Lung (tissue), 17 donors: ENCODE measurements at places on chromosomes 7 and 10.

- no peak for DNase-seq
Observed at GRCh38 chr10:130941886-130942285, 369.6 kb downstream of the TCERG1L start.

DNA sequence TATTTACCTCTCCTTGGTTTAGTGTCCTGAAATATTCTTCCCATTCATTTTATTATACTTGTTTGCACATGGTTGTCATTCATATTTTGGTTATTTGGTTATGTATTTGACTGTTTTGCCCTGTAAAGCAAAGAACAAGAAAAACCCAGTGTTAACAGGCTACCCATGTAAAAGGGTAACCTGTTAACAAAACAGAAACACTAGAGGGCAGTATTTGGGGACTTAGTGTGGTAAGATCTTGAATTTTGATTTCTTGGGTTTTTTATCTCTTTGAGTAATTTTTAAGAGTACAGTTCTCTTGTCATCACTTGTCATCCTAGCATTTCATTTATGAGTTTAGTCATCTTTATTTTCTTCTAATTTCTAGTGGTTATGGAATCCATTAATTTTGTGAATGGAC lies 51.3 kb downstream of the POLL start:
- DNase-seq: no peak

GRCh38 chr10:110885932-110886674 lies 14.4 kb downstream of the PDCD4 start:
- DNase-seq: no peak

DNA sequence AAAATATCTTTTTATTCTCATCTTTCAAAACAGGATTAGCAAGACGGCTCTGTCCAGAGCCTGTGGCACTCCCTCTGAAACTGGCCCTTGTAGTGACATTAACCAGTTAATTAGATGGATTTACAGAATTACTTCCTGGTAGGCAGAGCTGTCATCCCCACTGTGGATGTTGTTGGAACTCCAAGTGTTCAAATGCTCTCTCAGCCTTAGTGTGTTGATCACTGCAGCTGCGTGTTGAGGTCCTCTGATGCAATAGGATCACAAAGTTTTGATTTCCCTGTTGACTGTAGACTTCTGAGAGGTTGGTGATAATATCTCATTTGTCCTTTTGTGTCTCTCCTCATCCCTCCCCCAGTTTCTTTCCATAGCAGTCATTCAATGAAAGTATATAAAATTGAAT lies 117.3 kb upstream of the CDK6 start:
- no peak for DNase-seq

DNA sequence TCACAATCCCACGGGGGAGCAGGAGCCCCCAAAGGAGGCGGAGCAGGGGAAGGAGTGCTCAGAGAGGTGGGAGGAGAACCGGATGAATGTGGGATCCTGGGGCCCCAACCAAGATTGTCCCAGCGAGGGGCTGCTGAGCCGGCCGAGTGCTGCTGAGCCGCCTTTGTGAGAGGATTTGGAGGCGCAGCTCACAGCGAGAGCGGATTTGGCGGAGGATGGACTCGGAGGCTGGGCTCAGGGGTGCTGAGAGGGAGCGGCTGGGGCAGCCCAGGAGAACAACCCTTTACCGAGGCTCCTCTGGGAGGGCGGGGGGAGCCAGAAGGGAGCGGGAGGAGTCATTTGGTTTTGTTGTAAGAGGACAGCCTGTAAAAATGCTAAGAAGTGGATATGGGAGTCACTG lies 23.0 kb downstream of the GHRHR start:
- DNase-seq: no peak

GRCh38 chr10:61960396-61961120 lies 59.1 kb downstream of the ARID5B start:
- no peak for DNase-seq

DNA sequence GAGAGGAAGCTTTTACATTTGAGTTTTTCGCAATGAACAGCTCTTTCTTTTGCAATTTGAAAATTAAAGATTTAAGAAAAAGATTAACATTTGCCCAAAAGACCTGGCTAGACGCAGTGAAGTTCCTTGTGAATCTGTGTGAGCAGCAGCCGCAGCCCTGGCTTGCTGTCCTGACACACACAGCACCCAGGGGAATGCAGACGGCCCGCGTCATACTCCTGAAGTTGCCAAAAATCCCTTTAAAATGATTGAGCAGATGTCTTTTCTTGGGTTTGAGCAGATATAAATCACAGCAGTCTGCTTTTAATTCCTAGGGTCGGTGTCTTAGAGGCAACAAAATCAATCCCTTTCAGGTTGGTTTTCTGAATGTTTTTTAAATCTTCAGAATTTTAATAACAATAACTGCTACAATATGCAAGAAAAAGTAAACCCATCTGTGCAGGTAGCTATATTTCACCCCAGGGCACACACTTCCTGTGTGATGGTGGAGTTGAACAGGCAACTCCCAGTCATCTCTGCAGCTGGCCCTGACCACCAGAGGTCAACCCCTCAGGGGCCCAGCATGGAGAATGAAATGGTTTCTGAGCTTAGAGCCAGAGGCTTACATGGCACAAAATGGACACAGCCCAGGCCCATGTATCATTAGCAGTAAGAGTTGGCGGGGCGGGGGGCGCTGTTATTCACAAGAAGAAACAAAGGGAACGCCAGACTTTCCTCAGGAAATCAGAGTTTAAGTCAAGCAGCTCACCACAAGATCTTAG lies 32.2 kb upstream of the TRIL start:
- DNase-seq: no peak

DNA sequence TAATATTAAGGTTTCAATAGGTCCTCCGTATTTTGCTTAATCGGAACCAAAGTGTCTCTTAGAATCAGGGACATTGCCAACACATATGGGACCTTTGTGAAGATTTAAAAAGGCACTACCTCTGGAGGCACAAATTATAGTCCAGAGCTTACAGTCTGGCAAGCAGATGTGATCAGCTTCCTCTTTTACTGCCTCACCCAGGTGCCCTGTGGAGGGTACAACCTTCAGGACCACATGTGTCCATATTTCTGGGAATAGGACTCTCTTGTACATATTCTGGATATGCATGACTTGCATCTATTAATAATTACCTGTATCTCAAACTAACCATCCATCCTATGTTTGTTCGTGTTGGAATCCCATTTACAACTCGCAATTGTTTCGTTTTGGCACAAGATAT lies 60.0 kb downstream of the HGF start:
- no peak for DNase-seq

- no peak for DNase-seq
Observed at GRCh38 chr10:126203746-126204145, 184.5 kb downstream of the ADAM12 start.

GRCh38 chr7:74364061-74364460 lies 74.9 kb downstream of the CLIP2 start:
- no peak for DNase-seq

DNA sequence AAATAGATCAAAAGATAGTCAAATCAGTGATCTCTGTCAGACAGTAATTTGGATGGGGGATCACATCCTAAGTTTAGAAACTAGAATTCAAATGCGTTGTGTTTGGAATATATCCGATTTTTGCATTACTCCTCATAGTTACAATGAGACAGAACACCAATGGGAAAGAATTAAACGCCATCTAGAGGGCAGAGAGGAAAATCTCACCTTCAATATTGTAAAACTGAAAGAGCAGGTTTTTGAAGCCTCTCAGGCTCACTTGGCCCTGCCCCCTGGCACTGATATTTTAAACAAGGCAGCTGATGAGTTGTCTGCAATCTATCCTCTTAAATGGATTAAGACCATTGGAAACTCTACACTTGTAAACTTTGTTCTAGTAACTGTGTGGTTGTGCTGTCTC lies 17.7 kb downstream of the FRG2B start:
- peak; percentile 1 for DNase-seq

DNA sequence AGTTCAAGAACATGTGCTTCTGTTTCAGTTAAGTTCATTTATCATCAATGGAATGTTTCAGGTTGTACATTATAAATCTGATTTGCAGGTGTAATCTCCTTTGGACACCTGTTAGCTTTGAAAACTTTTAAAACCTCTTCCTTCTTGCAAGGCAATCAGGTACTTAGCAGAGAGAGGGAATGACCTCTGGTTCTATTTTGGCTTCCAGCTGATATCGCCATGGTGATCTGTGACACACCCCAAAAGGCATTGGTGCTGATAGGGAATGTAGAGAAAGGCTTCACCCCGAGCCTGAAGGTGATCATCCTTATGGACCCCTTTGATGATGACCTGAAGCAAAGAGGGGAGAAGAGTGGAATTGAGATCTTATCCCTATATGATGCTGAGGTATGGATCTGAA lies 35.4 kb downstream of the ACSL5 start:
- no peak for DNase-seq

GRCh38 chr10:48557511-48558123 lies 47.3 kb downstream of the ARHGAP22 start:
- DNase-seq: no peak

DNA sequence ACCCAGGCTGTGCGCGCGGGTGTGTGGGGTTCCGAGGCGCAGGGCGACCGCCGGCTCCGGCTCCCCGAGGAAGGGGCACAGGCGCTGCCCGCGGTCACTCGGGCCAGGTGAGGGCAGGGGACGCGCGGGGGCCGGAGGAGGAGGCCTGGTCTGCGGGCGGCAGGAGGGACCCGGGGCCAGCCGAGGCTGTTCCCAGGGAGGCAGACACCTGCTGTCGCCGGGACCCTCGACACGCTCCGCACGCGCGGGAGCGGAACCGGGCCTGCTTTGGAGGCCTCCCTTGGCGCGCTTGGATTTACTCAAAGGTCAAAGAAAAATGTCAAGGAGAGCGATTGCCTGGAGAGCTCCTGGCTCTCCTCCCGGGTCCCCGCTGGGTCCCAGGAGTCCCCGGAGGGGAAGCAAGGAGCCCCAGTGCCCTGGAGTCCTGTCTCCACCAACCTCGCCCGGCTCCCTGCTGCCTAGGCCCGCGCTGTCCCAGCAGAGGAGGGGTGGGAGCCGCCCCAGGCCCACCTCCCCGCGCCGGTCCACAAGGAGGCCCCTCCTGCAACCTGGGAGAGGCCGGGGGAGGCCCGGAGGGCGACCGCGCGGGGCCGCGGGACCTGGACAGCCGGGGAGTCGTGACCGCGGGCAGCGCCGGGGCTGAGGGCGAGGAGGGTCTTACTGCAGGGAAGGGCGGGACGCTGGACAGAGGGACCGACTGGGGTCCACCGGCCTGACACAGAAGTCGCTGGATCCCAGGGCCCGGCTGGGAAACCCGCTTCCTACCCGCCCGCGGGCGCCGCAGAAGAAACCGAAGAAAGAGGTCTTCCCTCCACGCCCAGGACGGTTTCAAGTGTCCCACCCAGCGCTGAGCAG lies 348.9 kb downstream of the DNAJB6 start:
- DNase-seq: no peak

- no peak for DNase-seq
Observed at GRCh38 chr10:88048312-88048711, 184.9 kb downstream of the PTEN start.

DNA sequence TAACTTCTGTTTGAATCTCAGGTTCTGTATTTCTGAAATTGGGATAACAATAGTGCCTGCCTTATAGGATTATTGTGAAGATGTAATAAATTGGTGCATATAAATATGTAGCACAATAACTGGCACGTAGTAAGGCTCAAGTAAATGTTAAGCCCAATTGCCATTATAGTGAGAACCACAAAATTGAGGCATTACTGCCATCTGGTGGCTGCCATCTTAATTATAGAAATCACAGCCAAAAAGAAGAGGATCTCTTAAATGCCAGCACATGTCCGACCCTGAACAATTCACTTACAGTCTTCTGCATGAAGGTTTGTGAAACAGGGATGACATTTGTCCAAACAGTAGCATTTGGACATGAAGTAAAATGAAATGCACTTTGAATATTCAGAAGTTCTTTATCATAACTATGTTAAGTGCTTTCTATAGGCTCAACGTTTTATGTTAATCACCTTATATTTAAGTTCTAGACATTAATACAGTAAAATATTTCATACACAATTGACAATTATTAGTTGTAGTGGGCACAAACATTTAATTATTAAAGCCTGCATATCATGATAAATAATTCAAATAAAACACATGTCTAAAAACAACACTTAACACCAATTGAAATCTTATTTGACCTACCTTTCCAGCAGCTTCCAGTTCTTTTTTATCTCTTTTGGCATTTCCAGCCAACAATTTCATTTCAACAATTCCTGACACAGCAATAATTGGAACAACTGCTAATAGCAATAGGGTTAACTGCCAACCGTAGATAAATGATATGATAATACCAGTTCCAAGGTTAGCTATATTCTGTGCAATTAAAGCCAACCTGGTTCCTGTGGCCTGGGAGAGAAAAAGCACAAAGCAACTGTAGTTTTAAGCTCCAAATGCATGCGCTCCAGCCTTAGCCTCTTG lies 58.5 kb downstream of the ABCB4 start:
- DNase-seq: peak; percentile 81

DNA sequence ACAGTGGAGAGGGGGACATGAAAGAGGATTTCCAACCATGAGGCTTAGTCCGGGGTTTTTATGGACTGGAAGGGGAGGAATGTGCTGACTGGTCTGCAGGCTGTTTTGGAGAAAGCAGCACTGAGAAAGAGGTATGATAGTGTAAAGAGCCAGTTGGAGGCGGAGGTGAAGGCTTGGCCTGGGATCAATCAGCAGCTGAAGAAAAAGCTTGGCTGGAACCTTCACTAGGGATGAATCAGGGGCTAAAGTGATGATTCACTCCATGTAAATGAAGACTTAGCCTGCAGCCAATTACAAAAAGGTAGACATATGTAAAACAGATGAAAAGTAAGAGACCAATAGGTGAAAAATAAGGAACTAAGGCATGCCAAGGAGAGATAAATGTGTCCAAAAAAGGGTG lies 1382.6 kb downstream of the GATA3 start:
- DNase-seq: no peak

DNA sequence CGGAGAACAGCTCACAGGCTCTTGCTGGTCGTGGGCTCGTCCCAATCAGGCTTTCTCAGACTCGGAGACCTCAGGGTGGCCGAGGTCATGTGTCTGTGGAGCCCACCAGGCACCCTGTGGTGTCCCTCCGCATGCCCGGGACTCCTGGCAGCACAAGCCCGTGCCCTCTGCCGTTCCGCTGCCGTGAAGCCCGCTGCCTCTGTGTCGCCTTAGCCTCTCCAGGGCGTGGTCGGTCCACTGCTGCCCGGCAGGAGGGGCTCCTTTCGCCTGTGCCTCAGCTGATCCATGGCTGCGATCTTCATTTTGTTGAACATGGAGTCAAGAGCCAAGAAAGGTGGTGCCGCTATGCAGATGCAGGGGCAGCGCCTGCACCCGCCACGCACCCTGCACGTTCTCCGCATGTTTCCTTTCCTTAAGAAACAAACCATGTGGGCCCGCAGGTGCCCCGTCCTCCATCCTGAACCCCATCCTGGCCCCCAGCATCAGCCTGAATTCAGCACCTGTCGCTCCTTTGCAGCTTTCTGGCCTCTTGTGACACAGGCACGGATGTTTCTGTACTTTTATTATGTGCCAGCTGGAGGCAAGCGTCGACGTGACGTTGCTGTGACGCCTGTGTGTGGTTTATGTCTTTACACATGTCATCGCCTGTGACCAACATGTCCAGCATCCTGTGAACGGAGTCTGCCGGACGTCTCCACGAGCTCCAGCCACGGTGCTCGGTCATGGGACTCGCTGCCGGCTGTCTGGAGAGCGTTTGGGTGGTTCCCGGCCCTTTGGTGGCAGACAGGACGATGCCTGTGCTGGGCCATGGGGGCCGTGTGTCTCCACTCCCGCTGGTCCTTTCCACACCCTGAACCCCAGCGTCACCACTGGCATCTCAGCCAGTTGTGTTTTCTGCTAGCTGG lies 69.9 kb downstream of the NKX6-2 start:
- no peak for DNase-seq

- no peak for DNase-seq
Observed at GRCh38 chr10:32265756-32266155, 81.2 kb downstream of the EPC1 start.
